ENCODE measurements at places on chromosomes 13 and 19.

DNA sequence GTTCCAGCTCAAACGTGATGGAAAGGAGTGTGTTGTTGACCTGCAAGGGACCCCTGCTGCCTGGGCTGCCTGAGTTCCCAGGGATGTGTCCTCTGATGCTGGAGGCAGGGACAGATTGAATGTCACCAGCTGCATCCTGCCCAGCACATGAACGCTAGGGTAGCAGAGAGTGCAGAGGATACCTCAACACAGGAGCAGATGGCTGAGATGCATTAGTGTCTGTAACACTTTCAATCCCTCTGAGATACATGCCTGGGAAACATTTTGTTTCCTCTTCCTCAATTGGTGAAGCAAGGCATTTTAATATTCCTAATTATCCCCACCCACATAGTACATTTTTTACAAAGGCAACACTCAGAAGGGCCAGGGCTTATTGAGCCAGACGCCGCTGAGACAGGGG lies 106.4 kb upstream of the UBL3 start:
- DNase-seq, result no peak

- DNase-seq, result no peak
Observed at GRCh38 chr13:55219538-55219937, 1921.2 kb upstream of the PRR20A start.

GRCh38 chr13:99916366-99917103 lies 55.0 kb downstream of the ZIC5 start:
- no peak for DNase-seq

DNA sequence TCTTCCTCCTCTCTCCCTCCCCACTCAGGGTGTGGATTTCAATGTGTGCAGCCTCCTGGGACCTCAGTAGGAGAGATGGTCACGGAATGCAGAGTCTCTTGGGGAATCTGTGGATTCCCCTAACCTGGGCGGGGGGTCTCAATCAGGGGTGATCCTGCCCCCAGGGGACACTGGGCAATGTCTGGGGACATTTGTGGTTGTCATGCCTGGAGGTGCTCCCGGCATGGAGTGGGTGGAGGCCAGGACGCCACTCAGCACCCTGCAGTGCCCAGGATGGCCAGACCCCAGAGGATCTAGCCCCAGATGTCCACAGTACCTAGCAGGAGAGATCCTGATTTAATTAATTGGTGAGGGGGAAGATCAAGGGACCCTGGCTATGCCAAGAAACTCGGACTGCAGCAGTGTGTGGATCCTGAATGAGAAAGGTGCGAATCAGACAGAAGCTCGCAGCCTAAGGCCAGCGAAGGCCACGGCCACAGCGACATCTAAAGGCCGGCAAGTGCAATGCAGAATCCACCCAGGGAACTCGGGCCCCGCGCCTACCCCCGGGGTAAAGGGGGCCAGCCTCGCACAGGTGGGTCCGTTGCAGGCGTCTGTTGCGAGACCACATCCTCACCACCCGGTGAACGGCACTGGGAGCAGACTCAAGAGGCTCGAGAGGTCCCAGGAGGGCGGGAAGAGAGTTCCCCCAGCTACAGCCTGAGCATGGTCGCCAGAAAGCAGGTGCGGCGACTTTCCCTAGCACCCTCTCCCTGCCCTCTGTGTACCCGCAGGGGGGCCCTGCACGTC lies 88.8 kb downstream of the GNG7 start:
- DNase-seq, result peak; percentile 72

- DNase-seq, result no peak
Observed at GRCh38 chr13:97148894-97149293, 73.2 kb upstream of the MBNL2 start.

- no peak for DNase-seq
Observed at GRCh38 chr13:81493144-81493543, 1152.2 kb upstream of the SPRY2 start.

GRCh38 chr13:42181381-42181953 lies 90.5 kb upstream of the AKAP11 start:
- no peak for DNase-seq

DNA sequence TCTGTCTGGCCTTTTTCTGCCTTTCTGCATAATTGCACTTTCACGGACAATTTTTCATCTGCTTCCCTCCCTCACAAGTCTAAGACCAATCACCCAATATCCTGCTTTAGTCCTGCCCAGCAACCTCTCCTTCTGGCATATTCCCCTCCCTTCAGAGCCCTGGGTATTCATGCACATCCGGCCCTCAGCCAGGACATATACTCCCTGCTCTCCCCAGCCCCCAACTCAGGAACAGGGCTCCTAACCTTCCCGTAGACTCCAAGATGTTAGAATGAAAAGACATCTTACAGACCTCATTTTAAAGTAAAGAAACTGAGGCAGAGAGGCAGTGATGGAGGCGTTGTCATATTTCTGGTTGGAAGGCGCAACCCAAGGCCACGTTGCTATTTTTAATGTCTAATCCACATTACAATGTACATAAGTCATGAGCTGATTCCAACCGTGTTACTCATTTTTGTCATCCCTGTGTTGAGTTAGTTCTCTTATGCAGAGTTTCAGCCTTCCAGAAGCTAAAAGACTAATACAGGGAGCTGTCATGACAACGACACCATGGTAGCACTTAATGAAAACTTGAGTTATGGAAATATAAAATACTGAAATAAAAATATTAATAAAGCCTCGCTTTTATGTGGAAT lies 209.2 kb downstream of the TSHZ3 start:
- DNase-seq, result no peak

DNA sequence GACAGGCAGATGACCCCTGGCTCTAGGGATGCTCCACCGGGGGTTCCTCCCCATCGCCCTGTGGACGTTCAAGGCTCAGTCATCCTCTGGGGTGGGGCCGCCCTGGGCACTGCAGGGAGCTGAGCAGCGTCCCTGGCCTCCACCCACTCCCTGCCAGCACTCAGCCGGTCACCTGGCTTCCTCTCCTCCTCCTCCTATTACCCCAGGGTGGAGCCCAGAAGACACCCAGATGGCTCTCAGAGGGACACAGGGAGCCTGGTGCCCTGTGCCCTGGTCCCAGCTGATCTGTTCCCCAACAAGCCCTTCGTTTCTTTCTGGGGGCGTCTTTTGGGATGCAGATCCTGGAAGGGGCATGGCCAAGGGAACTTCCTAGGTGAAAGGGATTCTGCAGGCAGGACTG lies 3.7 kb upstream of the MKNK2 start:
- peak; percentile 88 for DNase-seq

DNA sequence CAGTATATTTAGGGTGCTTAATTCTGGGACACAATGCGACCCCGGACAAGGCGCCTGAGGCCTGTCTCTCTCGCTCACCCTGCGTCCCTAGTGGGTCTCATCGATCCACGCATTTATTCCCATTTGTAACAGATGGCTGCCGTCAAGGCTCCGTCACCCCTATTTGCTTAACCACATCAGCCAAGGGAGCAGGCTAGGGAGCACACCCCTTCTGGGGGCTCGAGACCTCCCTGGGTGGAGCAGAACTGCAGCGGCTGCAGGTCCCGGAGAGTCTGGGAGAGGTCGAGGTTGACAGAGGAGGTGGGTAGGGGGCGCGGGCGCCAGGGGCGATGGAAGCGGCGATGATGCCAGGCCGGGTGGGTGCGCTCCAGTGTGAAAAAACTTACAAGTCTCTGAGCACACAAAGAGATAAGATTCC lies 507 bp downstream of the ALG5 start:
- DNase-seq, result no peak

DNA sequence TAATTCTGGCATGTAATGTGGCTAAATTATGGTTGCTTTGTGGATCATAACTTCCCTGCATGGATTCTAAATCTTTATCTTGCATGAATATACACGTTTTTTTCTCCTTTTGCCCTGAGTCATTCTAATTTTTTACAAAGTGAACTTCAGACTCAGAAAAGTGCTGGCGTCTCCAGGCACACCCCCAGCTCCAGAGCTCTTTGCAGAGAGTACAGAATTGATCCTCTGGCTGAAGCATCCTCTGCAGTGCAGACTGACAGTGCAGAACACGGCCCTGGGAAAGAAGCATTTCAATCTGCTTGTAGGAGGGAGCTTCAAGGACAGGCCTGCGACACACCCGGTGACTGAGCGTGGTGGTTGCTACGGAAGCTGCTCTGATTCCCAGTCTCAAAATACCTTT lies 228.1 kb downstream of the FGF9 start:
- no peak for DNase-seq

- DNase-seq, result no peak
Observed at GRCh38 chr13:50074843-50075242, 59.6 kb downstream of the KCNRG start.

DNA sequence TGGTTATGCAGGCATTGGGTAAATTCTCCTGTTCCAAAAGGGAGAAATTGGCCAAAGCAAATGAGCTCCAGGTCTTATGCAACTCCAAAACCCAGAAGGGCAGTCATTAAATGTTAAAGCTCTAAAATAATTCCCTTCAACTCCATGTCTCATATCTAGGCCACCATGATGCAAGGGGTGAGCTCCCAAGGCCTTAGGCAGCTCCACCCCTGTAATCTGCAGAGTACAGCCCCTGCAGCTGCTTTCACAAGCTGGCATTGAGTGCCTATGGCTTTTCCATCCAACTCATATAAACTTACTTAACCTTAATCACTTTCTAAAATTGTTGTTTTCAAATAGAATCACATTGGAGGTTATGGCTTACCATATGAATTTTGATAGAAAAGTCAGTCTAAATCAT lies 44.7 kb upstream of the ZNF429 start:
- DNase-seq, result no peak

DNA sequence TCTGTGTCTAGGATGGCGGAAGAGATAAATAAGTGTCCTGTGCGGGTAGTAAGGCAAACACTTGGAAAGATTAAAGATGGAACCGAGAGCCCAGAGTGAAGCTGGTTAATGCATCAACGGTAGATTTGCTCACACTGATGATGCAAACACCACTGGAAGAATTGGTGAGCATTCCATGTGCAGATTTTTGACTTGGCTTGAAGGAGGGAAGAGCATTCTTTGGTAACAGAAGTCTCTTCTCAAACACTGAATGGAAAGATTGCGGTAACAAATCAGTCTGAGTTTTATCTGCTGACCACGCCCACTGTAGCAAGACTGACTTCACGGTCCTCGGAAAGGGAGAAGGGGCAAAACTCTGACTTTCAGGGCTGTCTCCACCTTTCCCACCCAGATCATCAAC lies 112.5 kb downstream of the COL4A1 start:
- no peak for DNase-seq

DNA sequence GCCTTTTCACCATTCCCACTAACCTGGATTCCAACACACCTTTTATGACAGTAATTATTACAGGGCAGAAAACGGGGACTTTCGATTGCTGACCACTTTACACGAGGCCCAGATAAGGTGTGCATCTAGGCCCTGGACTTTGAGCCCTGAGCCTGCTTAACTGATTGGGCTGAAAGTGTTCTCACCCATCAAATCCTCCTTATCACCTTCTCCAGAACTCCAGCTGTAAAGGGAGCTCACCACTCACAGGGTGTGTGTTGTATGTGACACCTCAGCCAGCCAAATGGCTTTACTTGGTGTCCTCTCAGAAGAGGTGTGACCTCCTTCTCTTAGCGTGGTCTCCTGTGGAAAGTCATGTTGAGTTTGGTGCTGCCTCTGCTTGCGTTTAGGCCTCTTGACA lies 36.5 kb downstream of the SIPA1L3 start:
- no peak for DNase-seq

- DNase-seq, result no peak
Observed at GRCh38 chr13:92719868-92720267, 506.7 kb upstream of the GPC6 start.

GRCh38 chr13:110907951-110908898 lies 6.6 kb downstream of the ANKRD10 start:
- no peak for DNase-seq
